ENCODE measurements at places on chromosomes 7 and 10.
A peak's percentile ranks its signal among the peaks of the same experiment; 100 is the strongest.

DNA sequence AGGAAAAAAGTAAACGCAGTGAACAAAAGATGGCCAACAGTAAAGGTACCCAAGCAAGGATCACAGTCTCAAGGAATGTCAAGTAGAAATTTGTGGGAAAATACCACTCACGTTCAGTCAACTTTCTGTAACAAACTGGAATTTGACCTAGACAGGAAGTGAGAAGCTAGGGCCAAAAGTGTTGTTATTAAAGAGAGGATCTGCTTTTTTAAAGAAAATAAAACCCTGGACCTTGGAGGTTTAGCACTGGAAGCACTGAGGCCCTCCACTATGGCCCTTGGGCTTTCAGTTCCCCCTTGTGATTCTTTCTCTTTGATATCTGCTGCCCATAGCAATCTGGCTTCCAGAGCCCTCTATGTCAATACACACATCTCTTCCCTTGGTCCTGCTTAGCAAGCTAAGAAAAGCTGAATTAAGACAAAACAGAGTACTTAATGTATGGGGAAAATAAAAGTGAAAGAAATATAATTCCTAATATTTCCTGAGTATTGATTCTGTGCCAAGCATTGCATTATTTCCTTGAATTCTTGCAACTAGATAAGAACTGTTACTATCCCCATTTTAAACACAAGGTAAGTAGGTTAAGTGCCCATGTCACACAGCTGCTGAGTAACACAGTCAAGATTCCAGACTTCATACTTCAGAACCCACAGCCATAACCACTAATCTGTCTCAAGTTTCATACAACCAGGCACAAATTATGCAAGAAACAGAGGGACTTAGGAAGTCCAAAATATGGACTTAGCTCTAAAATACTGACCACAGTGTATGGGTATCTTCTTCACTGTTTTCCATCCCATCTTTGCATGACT lies 2.6 kb upstream of the ZNF438 start:
- no peak for DNase-seq

GRCh38 chr10:118764195-118764594 lies 9.4 kb upstream of the CACUL1 start:
- DNase-seq = no peak

- DNase-seq = no peak
These were observed 50.3 kb upstream of the CABCOCO1 start for GRCh38 chr10:61612450-61612849.

- no peak for DNase-seq
These were observed 17.7 kb upstream of the KLF6 start for GRCh38 chr10:3802526-3803265.

DNA sequence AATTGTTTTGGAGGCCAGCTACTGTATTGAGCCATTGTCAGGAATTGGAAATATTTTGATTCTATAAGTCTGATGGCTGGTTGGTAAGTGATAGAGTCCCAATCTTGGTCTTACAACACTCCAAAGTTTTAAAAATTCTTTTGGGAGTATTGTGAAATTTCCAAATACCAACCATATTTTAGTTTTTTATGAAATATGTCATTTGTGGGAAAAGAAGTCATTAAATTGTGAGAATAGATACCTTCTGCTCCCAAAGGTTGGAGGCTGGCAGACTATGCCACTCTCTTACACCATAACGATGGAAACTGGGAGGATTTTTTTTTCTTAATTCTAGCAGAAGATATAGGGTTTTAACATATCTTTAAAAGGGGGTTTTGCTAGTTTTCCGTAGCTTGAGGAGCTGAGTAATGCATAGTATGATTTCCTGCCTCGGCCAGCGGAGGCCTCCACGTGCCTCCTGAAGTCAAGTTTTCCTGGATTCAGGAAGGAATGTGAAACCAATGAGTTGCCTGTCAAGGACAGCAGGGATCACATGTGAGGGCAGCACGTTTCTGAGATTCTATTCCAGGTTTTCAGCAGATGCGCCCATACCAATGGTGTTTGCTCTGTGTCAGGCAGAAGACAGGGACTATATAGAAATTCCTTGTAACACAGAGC lies 92.2 kb upstream of the LAMB4 start:
- DNase-seq = no peak

DNA sequence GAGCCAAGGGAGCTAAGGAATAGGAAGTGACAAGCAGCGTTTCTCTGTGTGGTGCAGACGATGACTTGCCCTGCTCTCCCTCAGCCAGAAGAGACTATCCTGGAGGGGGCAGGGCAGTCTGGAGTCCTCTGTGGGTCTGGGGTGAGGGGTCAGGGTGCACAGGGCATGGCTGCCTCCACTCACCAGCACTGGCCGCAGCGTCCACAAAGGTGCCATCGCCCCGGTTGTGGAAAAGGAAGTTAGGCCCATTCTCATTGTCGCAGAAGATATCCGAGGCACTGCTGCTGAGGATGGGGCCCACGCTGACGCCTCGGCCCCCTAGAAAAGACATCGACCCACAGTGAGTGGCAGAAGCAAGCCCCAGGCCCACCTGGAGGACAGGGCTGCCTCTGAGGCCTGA lies 58.2 kb downstream of the GOLGA7B start:
- no peak for DNase-seq

DNA sequence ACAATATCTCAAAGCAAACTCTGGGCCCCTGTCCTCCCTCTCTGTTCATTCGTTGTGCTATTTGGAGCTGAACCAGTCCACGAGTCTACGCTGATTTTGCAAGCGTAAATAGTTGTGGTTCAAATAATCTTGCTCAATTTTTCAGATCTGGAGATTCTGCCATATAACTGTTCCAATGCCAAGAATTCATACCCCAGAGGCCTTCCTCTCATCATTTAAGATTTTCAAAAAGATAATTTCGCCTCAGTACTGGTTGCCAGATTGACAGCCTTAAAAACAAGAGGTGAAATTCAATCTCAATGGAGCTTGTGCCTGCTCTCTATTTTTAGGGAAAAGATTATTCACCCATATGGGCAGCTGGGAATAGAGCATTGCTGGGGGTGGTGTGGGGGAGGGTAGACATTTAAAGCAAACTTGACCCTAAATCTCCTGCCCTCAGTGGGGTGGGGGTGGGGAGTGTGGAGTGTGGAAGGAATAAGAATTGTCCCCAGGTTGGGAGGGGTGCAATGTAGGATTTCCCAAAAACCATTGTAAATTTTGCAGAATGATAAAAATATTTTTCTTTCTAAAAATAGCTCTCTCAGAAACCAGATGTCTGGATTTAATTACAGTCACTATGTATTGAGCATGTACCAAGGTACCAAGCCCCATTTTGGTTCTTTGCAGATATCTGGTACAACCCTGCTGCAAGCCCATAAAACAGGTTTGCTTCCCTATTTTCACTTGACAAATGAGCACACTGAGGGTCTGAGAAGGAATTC lies 104.7 kb upstream of the EEPD1 start:
- DNase-seq = peak; percentile 50

GRCh38 chr7:2371329-2371728 lies 16.7 kb downstream of the EIF3B start:
- no peak for DNase-seq

DNA sequence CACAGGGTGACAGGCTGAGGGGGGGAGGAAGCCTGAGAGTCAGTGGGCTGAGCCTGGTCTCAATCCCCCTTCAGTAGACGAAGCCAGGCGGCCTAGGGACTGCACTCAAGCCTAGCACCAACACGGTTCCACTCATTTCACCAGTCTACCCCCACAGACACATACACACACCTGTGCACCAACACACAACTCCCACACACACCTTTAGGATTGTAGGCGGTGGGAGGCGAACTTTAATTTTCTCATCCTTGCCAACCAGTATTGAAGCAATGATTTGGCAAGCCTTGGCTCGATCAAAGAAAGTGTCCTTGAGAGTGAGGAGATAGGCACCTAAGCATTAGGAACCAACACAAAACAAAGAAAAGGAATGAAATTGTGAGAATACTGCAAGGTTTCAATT lies 19.7 kb downstream of the POLR3A start:
- DNase-seq = no peak

DNA sequence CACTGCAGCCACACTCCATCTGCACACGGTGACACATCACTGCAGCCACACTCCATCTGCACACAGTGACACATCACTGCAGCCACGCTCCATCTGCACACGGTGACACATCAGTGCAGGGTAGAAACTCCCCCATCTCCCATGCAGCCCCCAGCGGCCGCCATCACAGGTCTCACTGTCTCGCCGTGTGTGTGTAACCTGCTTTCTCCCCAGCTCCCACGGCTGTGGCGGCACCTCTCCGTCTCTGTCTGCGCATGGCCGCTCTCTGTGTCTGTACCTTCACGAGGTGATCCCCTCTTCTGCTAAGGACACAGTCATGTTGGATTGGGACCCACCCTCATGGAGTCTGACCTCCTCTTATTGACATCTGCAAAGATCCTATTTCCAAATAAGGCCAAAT lies 527.4 kb downstream of the PTPRN2 start:
- DNase-seq = no peak

GRCh38 chr7:44894888-44895580 lies 9.7 kb upstream of the PURB start:
- DNase-seq = no peak

DNA sequence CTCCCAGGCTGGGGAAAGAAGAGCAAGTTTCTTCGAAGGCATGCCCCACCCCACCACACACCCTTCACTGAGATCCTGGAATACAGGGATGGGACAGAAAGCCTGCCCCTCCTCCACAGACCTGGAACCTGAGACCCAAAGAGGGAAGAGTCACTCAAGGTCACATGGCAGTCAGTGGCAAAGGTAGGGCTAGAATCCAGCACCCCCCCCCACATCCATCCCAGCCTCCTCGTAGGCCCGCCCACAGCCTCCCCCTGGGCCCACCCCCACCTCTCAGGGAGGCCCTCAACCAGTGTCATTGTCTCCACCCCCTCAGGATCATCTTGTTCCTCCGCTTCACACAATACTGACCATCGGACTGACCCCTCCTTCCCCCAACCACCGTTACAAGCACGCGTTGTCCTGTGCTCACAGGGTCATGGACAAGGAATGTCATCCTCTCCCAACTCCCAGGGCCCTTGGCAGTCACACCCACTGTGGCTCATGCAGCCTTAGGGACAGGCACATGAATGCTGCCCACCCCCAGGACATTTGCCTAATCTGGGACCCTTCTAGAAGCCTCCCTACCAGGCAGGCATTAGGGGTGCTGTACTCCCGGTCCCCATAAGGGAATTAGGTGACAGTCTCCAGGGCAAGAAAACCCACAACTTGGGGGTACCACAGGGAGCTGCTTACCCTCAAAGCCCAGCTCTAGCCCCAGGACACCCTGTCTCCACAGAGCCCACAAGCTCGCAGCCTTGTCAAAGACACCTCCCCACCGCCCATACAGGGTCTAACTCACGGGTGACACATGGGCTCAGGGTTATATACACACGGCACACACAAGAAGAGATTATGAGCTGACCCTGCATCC lies 1.4 kb downstream of the KCNH2 start:
- no peak for DNase-seq

DNA sequence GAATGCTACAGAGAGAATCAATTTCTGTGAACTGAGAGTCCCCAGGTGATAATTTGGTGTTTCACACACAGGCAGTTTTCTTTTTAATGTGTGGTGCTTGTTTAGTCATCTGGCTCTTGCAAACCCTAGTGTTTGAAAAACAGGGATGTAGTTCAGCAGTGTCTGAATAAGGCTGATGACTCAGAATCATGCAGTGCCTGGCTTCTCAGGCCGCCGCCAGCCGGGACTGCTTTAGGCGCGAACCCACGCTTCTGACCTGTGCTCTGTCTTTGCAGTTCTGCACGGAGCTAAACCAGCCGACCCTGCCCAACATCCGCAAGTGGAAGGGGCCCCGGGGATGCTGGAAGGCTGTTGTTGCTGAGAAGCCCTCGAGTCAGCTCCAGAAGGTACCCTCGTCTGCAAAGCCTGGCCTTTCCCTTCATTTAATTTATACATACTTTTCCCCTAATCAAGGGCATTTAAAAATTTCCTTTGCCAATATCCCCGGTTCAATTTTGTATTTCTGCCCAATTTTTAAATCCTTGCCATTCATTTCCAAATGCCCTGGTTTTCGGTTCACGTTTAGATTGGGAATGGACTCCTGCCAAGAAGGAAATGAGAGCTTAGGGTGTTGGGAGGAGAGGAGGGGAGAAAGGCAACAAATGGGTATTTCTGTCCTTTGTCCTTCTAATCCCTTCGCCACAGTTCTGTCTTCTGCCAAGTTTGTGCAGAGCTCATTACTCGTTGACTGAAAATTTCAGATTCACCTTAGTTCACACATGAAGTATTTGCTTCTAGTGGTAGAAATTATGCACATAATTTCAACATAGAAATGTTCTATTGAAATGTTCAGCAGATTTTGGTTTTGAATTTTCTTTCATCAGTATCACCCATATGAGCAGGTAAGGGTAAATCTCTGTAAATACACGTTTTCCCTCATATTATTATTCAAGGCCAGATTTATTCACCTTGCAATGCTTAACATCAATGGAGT lies 108.5 kb upstream of the ANLN start:
- peak; percentile 43 for DNase-seq

DNA sequence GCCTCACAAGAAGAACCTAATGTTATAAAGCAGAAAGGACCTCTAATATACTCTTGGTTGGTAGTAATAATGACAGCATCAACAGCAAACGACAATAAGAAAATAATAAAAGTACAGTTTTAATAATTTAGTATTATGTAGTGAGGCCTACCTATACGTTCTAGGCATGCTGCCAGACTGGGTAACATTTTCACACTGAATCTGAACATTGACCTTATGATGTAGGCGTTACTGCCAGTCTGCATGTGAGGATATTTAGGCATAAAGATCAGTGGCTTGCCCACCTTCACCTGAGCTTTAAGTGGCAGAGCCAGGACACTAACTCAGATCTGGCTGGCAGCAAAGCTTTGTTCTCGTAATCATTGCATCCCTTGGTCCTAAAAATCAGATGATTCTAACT lies 2.5 kb downstream of the FGL2 start:
- DNase-seq = no peak

- DNase-seq = no peak
These were observed 26.4 kb downstream of the AUTS2 start for GRCh38 chr7:69624435-69625230.

- no peak for DNase-seq
These were observed 179.5 kb downstream of the STK31 start for GRCh38 chr7:23889566-23889965.

DNA sequence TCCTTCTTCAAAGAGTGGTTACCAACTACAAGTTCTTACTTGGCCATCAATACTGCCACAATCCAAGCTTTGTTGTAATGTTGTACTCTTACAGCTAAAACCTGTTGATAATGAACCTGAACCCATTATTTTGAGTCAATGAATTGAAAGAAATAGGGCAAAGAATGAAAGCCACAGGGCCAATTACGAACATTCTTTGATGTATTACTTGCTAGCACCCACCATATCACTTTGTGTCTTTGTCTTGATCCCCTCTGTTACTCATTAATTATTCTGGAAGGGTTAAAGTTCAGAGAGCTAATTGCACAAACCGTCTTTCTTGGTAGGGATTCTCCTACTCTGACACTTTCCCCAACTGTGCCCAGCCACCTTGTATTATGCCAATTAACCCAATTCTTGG lies 53.2 kb upstream of the TFEC start:
- DNase-seq = no peak

- no peak for DNase-seq
These were observed 93.4 kb upstream of the ZNF479 start for GRCh38 chr7:57225666-57226065.

- no peak for DNase-seq
These were observed 58.1 kb downstream of the CSGALNACT2 start for GRCh38 chr10:43196131-43196980.

Measured in NCI-H446 (cell line).